ENCODE measurements at places on chromosomes 1 and 21. TPM values are rescaled to one million over a fixed set of nuclear protein-coding genes. Genes with fewer than 3 reads are reported as not detected.

LCA5L gene
- total RNA-seq, result 4.7 TPM

SORT1 gene
- total RNA-seq, result 38.9 TPM

LCE2B gene
- not detected for total RNA-seq

TSSK3 gene
- total RNA-seq, result not detected

GRCh38 chr1:159868766-159869165 lies 6.3 kb upstream of the VSIG8 start:
- no peak overlapping the region for H3K4me3 ChIP-seq
- no peaks in the 10 kb centered on the region for H3K27me3 ChIP-seq
- peaks cover 14% of the 10 kb centered on the region for H3K4me1 ChIP-seq
- H3K36me3 ChIP-seq, result no peaks in the 10 kb centered on the region
- H3K27ac ChIP-seq, result no peak overlapping the region
- no peak for DNase-seq

- no peaks in the 10 kb centered on the region for H3K4me1 ChIP-seq
- no peak overlapping the region for H3K4me3 ChIP-seq
- no peak overlapping the region for H3K27ac ChIP-seq
- DNase-seq, result no peak
- H3K27me3 ChIP-seq, result no peaks in the 10 kb centered on the region
- no peaks in the 10 kb centered on the region for H3K36me3 ChIP-seq
Observed at GRCh38 chr21:21394064-21394463, 395.9 kb downstream of the NCAM2 start.

DNA sequence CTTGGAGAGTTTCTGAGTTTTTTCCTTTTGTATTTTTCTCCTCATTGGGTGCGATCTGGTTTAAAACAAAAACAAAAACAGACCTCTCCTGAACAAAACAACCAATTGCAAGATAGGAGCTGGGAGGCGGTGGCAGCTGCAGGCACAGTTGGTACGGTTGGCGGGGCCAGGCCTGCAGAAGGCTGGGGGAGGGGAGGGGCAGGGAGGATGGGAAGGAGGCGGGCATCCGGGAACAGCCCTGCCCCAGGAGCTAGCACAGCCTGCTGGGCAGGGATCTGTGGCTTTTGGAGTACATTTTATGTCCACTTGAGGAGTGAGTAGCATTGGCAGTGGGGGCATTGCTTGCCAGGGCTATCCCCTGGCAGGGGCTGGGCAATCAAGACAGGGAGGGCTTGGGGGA lies 5.2 kb downstream of the CAPN9 start:
- H3K27me3 ChIP-seq, result no peaks in the 10 kb centered on the region
- H3K4me1 ChIP-seq, result peaks cover 18% of the 10 kb centered on the region
- H3K27ac ChIP-seq, result no peak overlapping the region
- DNase-seq, result no peak
- H3K36me3 ChIP-seq, result no peaks in the 10 kb centered on the region

GRCh38 chr1:231774719-231775335 lies 148.2 kb downstream of the DISC1 start:
- H3K4me1 ChIP-seq, result no peaks in the 10 kb centered on the region
- DNase-seq, result no peak
- no peak overlapping the region for H3K27ac ChIP-seq
- H3K4me3 ChIP-seq, result no peak overlapping the region

DNA sequence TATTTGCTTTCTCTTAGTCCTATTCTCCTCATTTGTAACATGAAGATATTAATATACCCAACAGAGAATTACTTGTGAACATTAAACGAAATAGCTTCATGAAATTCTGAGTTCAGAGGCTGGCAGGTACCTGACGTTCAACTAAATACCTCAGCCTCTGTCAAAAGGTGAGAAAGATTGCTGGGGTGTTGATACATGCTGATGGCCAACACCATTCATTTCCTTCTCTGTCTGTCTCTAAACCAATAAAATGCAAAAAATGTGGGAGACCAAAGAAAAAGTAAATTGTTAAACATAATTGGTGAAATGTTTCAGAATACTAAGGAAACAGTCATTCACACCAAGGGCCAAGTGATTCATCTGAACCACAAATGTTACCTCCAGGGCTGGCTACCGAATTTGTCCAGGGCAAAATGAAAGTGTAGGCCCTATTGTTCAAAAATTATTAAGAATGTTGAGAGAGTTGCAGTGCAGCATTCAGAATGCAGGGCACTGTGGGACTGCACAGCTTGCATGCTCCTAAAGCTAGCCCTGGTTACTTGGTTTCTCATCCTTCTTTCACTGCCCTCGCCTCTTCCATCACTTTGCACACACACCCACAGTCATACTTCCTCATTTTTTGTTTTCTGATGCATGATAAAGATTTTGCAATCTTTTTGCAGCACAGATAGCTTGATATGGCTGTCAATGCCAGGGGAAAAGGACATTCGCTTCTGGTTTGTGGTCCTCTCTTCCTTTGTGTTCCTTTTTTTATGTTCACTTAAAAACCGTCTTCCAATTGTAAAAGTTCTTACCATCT lies 414.3 kb upstream of the NR5A2 start:
- H3K27ac ChIP-seq, result no peak overlapping the region
- no peaks in the 10 kb centered on the region for H3K36me3 ChIP-seq
- H3K27me3 ChIP-seq, result no peaks in the 10 kb centered on the region
- no peaks in the 10 kb centered on the region for H3K4me1 ChIP-seq
- no peak for DNase-seq

GRCh38 chr1:185151215-185151614 lies 5.5 kb downstream of the TRMT1L start:
- H3K27me3 ChIP-seq, result no peaks in the 10 kb centered on the region
- H3K4me3 ChIP-seq, result no peak overlapping the region
- H3K4me1 ChIP-seq, result peaks cover 12% of the 10 kb centered on the region
- no peak overlapping the region for H3K27ac ChIP-seq
- DNase-seq, result no peak
